ENCODE measurements at places on chromosomes 5 and 9.

DNA sequence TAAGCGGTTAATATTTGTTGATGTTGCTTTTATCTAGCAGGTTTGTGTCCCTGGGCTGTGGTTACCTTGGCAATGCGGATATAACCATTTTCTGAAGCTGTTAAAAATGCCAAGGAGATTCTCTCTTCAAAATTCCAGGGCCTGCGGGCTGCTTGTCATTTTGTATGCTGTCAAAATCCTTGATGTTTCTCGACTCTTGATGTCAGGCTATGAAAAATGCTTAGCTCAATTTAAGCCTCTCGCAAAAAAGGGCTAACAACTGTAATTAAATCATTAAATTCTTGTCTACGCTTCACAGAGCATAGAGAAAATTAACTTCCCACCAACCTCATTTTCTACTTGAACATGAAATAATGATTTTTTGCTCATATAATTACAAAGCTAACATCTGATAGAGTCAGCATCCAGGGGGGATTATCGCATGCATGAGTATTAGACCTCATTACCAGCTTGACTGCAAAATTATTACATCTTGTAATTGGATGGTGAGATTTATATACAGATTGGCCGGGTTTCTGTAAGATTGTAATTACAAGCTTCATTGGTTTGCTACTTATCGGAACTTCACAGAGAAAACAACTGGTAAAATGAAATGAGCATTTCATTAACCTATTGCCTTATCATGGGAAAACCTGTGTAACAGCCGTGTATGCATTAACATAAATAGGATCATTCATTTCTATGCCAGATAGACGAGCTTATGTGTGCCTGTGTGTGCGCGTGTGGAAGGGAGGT is 83.1 kb upstream of the IRX1 start:
- no peak for DNase-seq

- no peak for DNase-seq
Observed at GRCh38 chr9:110089681-110090370, 118.1 kb downstream of the C9orf152 start.

- DNase-seq: peak; percentile 99
Observed at GRCh38 chr5:399296-400281, 43.4 kb upstream of the EXOC3 start.

GRCh38 chr5:16579142-16579847 is 37.5 kb downstream of the RETREG1 start:
- no peak for DNase-seq

- no peak for DNase-seq
Observed at GRCh38 chr5:1105350-1106265, 6.3 kb downstream of the SLC12A7 start.

GRCh38 chr5:107274571-107274970 is 396.2 kb downstream of the EFNA5 start:
- DNase-seq: no peak

- no peak for DNase-seq
Observed at GRCh38 chr5:102700120-102700831, 54.8 kb upstream of the PAM start.

DNA sequence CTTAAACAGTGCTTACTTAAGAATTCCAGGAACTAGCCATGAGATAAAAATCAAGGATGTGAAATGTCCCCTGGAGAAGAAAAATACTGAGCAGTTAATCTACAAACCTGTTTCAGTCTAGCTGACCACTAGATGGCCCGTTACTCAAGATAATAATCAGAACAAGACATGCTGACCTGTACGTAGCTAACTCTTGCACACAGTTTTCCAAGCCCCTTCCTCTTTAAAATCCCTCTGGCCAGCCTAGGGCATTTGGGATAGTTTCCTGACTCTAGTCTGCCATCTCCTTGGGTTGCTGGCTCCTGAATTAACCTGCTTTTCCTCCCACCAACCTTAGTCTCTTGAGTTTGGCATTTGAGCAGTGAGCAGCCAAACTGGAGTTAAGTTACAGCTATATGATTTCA is 59.2 kb upstream of the TRAF1 start:
- DNase-seq: peak; percentile 74

All from mesenchymal stem cell (in vitro differentiated cells and primary cell).